Hematopoietic multipotent progenitor cell treated with erythropoietin and hydrocortisone succinate and interleukin-3 and kit ligand, for 8 days (in vitro differentiated cells): ENCODE measurements at places on chromosomes 6 and 20.

DNA sequence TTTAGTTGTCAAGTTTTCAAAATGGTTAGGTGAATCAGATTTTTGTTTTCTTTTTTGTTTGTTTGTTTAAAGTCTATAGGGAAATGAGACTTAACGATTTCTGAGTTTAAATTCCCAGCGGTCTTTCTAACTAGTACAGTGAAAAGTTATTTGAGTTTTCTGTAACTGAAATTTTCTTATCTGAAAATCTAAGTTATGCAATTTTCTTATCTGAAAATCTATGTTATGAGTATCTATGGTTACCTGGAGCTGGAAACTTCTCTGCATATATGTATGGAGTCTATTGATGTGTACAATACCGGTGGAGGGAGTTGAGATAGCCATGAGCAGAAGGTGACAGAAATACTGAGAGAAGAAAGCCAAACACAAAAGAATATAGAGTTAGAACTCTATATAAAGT, 102.6 kb downstream of the MANEA start:
- DNase-seq, result no peak

- DNase-seq, result no peak
Observed at GRCh38 chr20:9887706-9888105, 48.8 kb upstream of the PAK5 start.

DNA sequence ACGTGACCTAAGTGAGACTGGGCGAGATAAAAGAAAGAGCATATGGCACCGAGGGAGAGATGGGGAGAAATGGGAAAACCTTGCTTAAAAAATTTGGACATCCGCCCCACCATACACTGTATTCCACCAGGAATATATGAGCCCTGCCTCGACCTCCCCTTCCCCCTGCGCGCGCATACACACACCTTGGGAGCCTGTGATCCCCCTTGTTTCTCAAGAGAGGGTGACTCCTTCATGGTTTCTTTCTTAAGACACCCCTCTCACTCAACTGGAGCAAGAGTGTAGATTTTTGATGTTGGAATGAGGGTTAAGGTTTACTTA, 480 bp downstream of the ABCF1 start:
- DNase-seq, result no peak

DNA sequence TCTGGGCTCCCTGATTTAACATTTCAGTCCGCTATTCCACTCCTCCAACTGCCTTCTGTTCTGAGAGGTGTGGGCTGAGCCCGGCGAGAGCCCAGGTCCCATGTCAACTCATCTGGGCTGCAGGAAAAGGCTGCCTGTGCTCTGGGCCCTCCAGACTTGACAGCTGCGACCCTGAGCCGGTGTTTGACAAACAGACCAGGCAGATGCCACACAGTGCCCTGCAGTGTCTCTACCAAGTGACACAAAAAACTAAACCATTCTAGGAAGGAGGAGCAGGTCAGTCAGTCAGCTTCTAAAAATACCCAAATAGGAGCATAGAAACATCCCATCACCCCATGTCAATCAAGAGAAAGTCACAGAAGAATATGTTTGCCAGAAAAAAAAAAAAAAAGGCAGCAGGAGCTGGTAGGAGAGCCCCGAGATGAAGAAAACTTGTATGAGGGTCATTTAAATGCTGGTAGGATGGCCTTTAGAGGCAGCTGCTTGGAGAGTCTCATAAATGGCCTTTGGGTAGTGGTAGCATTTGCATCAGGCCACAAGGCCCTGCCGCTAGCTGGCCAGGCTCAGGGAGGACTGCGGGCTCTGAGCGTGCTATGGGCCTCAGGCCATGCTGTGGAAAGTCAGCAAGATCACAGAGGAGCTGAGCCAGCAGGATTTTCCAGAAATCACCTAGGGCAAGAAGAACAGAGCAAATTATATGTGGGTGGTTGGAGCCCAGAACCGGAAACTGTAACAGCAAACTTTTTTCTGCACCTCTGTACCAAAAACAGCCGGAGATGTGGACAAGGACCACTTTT, 36.6 kb upstream of the GFOD1 start:
- no peak for DNase-seq

DNA sequence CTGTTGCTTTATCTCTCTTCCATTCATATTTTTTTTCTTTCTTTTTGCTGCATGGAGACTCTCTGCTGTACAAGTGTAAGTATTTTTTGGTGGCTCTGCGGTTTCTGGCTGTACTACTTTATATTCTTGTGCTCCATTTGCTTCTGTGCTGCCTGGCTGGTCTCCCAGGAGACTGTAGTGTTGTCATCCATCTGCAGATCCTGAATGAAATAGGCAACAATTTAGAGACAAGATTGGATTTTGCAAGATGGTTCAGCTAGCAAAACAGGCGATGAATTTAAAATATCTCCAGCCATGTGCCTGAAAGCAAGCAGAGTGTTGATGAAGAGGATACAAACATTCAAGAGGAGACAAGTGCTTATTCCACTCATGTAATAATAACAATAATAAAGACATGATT, 75.1 kb upstream of the SCGN start:
- DNase-seq, result no peak

DNA sequence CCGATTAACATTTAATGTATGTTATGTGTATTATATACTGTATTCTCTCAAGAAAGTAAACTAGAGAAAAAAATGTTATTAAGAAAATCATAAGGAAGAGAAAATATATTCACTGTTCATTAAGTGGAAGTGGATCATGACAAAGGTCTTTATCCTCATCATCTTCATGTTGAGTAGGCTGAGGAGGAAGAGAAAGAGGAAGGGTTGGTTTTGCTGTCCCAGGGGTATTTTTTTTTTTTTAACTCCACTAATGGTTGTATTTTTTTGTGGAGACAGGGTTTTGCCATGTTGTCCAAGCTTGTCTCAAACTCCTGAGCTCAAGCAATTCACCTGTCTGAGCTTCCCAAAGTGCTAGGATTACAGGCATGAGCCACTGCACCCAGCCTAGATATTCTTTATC, 11.0 kb downstream of the ECT2L start:
- DNase-seq, result no peak

DNA sequence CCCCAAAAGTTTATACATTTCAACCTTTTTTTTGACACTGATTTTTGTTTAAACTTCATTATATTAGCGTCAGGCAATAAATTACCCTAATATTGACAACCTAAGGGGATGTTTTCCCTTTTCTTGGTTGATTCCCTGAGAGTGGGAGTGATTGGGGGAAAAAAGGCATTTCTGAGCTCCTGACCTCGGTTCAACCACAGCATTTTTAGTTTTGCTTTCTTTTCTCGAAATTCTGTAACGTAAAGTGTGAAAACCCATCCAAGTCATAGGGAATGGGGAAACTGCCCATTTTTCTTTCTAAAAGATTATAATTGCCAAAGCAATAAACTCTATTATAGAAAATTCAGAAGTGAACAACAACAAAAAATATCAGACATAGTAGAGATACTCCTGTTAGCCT, 67.9 kb upstream of the SPACA1 start:
- DNase-seq, result no peak

DNA sequence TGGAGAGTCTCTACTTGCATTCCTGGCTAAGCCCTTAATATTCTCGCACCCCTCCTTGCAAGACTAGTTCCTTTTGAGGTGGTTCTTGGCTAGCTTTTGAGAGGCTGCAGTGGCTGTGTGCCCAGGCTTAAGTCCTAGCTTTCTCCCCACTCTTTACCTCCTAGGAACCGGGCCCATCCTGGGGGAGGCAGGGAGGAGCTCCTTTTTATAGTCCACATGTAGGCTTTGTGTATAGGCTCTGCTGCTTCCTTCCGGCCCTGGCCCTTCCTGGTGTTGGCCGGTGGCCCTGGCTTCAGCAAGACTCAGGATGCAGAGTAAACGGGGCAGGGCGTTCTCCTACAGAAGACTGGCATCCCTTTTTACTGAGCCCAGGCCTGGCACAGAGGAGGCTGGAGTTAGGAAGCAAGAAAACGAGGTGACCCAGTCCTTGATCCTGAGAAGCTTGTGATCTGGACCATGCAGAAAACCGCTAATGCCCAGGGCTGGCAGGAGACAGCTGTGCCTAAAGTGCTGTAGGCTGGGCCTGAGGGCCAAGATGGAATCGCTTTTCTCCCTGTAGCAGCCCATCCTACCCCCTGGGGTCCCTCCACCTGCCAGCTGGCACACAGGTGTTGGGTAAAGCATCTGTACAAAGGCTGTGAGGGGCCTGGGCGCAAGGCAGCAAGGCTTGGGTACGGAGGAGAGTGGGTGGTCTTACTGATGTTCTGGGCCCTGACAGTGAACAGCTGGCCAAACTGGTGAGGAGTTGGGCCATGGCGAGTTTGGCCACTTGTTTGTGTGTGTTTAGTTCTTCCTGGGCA, 8.7 kb downstream of the PLCG1 start:
- DNase-seq, result no peak

- no peak for DNase-seq
Observed at GRCh38 chr20:47296950-47297349, 59.5 kb downstream of the ZMYND8 start.
